Muscle of arm (tissue), 14 donors: ENCODE measurements at places on chromosomes 5 and 9. TPM values are rescaled to one million over a fixed set of nuclear protein-coding genes. Genes with fewer than 3 reads are reported as not detected.

FUT7 gene
- polyA plus RNA-seq, result not detected

DNA sequence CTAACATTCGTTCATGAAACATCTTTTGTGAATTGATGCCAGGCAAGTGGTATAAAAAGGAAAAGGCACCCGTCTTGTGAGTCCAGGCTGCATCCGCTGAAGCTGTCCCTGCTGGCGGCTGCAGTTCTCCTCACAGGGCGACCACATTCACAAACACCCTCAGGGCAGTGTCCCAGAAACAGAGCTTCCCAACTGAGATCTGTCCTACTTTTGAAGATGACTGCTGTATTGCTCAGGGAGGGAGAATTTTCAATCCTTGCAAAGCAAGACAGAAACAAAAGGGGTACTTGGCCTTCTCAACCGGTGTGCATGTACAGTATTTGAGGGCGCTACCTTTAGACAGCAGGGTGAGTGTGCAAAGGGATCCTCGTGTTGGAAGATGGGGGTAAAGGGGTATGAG is 316.1 kb downstream of the GADD45G start:
- DNase-seq, result no peak

COL23A1 gene
- 5.2 TPM for polyA plus RNA-seq

LIFR gene
- 45.6 TPM for polyA plus RNA-seq

- no peak for DNase-seq
Measured at GRCh38 chr9:135304886-135305285, 174.7 kb upstream of the PPP1R26 start.

SLC36A3 gene
- polyA plus RNA-seq, result not detected
